ENCODE measurements at places on chromosomes 2 and 18. TPM values are rescaled to one million over a fixed set of nuclear protein-coding genes. Genes with fewer than 3 reads are reported as not detected.

REG3A gene
- not detected for total RNA-seq

RNF152 gene
- total RNA-seq = not detected

SLC30A3 gene
- total RNA-seq = 0.12 TPM

COL4A4 gene
- 0.03 TPM for total RNA-seq

FAP gene
- total RNA-seq = not detected

MEIS1 gene
- total RNA-seq = not detected

RESP18 gene
- not detected for total RNA-seq

MBD2 gene
- 95.1 TPM for total RNA-seq

GALNT13 gene
- total RNA-seq = 0.43 TPM

IHH gene
- 0.10 TPM for total RNA-seq

RAB6C gene
- not detected for total RNA-seq

CPO gene
- not detected for total RNA-seq

ITPRIPL1 gene
- 28.9 TPM for total RNA-seq

ACTG2 gene
- total RNA-seq = not detected

FIGLA gene
- not detected for total RNA-seq

PLB1 gene
- total RNA-seq = 0.99 TPM

SPATA3 gene
- total RNA-seq = not detected

GPR148 gene
- not detected for total RNA-seq

SOX11 gene
- not detected for total RNA-seq

TMEM37 gene
- not detected for total RNA-seq

SLC9A4 gene
- 0.13 TPM for total RNA-seq

VWA3B gene
- total RNA-seq = not detected

GRB14 gene
- total RNA-seq = not detected

TXNDC2 gene
- total RNA-seq = not detected

NCKAP1 gene
- 0.15 TPM for total RNA-seq

LDLRAD4 gene
- total RNA-seq = 32.5 TPM

SERPINB13 gene
- not detected for total RNA-seq

PLEK gene
- total RNA-seq = 1.9 TPM

BOD1L2 gene
- not detected for total RNA-seq

PPP1R1C gene
- not detected for total RNA-seq

TRIP12 gene
- total RNA-seq = 184 TPM

RUFY4 gene
- 0.88 TPM for total RNA-seq

CD8B2 gene
- total RNA-seq = 0.05 TPM

PROM2 gene
- 0.40 TPM for total RNA-seq

FBXO48 gene
- total RNA-seq = 2.6 TPM

SOS1 gene
- total RNA-seq = 201 TPM

TUBA3E gene
- not detected for total RNA-seq

XIRP2 gene
- not detected for total RNA-seq

TUBB8B gene
- total RNA-seq = not detected
